HCT116 (cell line): ENCODE measurements at places on chromosomes 16 and 17.

DNA sequence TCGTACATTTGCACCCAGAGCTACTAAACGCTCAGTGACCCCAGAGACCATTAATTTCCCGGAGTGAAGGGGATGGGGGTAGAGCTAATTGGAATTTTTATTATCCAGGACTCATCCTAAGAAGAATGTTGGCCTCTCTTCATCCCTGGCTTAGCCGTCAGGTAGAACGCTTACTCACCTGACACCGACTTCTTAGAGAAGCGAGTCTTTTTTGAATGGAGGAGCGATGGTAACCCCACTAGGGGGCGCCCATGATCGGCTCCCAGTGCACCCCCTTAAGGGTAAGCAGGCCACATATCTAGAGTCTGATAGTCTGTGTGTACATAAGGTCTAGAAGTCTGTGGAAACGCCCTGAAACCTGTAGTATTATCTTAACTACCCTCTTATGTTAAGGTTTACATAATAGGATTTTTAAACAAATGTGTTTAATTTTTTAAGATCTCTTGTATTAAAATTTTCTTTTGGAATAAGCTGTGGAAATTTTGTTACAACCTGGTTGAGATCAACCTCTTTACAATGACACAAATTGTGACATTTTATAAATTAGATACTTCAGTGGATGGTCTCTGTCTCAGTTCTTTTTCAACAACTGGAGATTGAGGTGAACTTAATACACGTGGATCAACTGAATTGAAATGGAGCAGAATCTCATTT lies 229.8 kb downstream of the CPPED1 start:
- H3K4me1 ChIP-seq = no peaks in the 10 kb centered on the region
- H3K27ac ChIP-seq = no peak overlapping the region
- DNase-seq = peak; percentile 52

GRCh38 chr17:38705523-38705802 lies 390 bp downstream of the MLLT6 start:
- peak overlapping the region; percentile 99 for H3K27ac ChIP-seq
- peaks cover 25% of the 10 kb centered on the region for H3K4me1 ChIP-seq
- peaks cover 25% of the 10 kb centered on the region; the same call in 1 of the 2 replicates for H3K36me3 ChIP-seq
- peak overlapping the region; percentile 91 for H3K4me3 ChIP-seq

DNA sequence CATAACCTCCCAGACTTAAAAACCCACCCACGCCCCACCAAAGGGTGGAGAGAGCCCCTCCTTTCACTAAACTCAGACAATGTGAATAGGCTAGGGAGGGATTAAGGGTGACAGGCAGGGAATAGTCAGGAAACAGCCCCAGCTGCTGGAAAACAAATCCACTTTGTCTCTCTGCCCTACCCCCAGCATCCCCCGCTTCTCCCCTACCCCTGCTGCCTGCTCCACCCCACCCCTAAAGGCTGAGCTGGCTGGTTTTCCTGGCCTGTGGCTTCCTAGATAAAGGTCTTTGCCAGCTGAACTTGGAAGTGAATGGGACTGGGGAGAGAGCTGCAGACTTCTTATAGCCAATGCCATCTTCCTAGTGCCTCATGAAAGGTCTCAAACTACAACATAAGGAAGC lies 15.0 kb downstream of the CAVIN1 start:
- peak overlapping the region; percentile 8; the same call in 1 of the 2 replicates for H3K27ac ChIP-seq
- H3K36me3 ChIP-seq = peaks cover 22% of the 10 kb centered on the region; the same call in 1 of the 2 replicates
- no peak for DNase-seq
- no peak overlapping the region for H3K4me3 ChIP-seq
- H3K27me3 ChIP-seq = no peaks in the 10 kb centered on the region

DNA sequence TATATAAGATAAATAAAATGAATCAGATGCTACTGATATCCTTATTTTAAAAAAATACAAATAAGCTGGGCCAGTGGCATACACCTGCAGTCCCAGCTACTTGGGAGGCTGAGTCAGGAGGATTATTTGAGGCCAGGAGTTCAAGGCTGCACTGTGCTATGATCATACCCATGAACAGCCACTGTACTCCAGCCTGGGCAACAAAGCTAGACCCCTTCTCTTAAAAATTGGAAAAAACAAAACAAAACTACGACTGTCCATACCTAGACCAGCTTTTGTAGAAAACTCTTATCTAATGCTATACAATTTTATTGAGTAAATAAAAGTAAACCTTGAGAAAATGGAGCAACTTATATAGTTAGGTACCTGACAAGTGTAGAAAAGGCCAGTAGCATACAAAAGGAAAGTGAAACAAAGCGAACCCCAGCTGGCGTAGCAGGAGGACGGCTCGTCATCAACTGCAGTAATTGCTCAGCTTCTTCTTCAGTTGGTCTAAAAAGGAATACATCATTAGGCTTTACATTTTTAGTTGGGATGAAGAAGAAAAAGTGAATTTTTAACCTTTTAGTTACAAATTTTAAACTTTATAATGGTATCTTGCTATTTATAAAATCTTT lies 23.6 kb downstream of the INTS2 start:
- no peak for DNase-seq
- no peak overlapping the region for H3K27ac ChIP-seq
- no peaks in the 10 kb centered on the region for H3K4me1 ChIP-seq
- peaks cover 52% of the 10 kb centered on the region for H3K36me3 ChIP-seq
- H3K27me3 ChIP-seq = no peaks in the 10 kb centered on the region

DNA sequence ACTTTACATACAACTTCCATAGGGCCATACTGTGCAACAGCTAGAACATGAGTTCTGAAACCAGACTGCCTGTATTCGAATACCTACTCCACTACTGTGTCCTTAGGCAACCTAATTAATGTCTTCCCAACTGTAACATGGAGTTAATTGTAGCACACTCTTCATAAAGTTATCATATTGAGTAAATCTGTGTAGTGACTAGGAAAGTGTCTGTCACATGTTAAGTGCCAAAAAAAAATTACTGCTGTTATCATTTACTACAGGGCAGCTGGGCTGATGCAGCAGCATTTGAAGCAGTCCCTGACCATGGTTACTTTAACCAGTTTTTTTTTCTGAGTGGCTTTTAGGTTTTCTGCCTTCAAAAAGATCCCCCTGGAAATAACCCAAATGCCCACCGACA lies 10.9 kb upstream of the ZNF23 start:
- H3K36me3 ChIP-seq = peaks cover 11% of the 10 kb centered on the region; the same call in 1 of the 2 replicates
- H3K4me1 ChIP-seq = peaks cover 39% of the 10 kb centered on the region
- no peak for DNase-seq
- no peak overlapping the region for H3K4me3 ChIP-seq
- H3K27ac ChIP-seq = no peak overlapping the region
